ENCODE measurements at places on chromosomes 1 and 21.

GRCh38 chr1:7561331-7561921, 209.7 kb upstream of the VAMP3 start:
- DNase-seq, result peak; percentile 21

GRCh38 chr21:15279482-15279881, 214.7 kb upstream of the NRIP1 start:
- no peak for DNase-seq

DNA sequence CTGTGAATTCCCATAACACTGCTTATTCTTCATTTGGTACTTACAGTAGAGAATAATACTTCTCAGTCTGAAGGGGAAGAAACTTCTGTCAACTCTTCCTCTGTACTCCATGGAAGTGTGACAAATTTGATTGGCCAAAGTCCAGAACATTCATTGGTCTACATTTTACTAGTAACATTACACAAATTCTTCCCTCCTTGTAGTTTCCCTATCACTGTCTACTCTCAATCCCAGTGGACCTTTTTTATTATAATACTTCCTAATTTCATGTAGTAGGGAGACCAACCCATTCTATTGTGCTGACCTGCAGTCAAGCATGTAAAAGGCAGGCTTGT, 74.7 kb downstream of the ALG6 start:
- DNase-seq, result peak; percentile 23

GRCh38 chr1:112402682-112403643, 6.9 kb downstream of the CTTNBP2NL start:
- peak; percentile 36 for DNase-seq

GRCh38 chr1:42282024-42282579, 52.9 kb downstream of the FOXJ3 start:
- DNase-seq, result peak; percentile 85

DNA sequence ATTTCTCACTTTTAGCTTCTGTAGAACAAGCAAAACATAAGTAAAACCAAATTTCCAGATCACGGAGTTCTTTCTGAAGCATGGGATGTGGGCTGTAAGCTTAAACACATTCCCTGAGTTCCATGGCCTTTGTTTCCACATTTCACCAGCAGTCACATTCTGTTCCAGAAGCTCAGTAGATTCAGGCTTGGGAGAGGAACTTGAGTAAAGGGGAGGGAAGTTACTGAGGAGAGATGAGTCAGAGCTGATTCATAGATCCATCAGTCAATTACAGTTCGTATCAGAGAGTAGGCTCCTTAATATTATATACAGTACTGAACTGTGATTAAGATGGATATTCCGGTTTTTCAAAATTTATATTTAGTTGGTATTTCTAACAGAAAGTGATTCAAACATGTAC, 614.3 kb downstream of the NCAM2 start:
- DNase-seq, result peak; percentile 86

Data from GM23248 (cell line).